ENCODE measurements at places on chromosomes 4 and X.

DNA sequence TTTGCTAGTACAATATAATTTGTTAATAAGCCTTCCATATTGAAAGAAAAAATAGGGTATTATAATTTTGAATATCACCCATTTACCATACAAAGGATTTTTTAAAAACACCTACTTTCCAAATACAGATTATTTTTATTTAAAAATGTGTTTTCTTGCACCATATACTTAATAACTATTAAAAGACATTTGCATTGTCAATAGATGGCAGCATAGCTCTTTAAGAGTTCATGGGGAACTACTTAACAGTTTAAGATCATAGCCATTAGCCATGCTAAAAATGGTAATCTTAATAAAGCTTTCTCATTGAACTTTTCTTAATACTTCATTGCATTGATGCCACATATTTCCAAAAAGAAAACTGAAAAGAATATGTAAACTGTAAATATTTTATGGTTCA is 1995.9 kb downstream of the C4orf33 start:
- no peak for DNase-seq

GRCh38 chrX:138856881-138857604 is 145.5 kb upstream of the FGF13 start:
- DNase-seq, result no peak

DNA sequence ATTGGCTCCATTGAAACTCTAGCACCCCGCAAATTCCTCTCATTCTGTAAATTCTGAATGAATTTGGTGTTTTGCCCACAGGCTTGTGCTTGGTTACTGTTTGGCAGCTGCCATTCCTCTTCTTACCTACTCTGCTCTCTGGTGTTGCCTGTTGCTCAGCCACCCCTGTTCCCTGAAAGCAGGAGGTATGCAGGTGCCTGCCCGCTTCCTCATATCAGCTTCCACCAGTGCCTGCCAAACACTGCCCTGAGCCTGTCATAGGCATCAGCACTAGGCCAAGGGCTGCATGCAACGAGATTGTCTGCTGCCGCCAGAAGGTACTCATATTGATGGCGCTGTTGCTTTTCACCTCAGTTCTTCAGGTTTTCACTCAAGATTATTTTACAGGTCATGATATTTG is 978.1 kb downstream of the C4orf33 start:
- no peak for DNase-seq

GRCh38 chr4:40240040-40240653 is 43.3 kb downstream of the RHOH start:
- DNase-seq, result no peak

DNA sequence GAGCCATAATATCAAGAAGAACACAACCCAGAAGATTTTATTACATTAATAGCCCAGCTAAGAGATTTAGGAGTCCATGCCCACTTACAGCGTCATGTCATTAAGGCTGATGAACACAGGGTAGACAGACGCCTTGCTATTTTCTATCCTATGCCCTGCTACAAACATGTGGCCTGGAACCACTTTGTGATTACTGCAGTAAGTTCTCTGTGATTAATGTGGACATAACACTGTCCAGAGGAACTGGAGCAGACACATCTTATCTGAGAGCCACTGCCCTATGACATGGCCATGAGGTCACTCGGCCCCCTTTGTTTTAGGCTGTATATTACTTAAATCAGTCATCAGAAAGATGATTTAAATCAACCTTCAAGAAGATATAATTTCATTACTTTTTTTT is 211.7 kb downstream of the MAML3 start:
- no peak for DNase-seq

GRCh38 chr4:36241771-36242170 is 2.5 kb downstream of the ARAP2 start:
- DNase-seq, result no peak

- DNase-seq, result no peak
Observed at GRCh38 chrX:119374736-119375135, 24.4 kb upstream of the SLC25A43 start.

DNA sequence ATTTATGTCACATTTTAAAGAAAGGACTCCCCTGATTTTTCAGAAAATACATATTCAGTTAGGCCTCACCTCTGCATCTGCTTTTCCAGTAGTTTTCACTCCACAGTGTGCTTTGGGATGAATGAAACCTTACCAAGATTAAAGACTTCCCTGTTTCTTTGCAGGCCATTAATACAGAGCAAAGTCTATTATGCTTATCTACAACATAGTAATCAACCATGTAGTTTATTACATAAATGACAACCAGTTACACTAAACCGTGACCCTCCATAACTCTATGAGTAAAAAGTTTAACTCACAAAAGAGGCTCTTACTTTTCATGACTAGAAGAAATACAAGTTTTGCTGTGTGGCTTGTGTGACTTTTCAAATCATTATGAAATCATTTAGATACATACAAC is 2.3 kb downstream of the LRRC66 start:
- DNase-seq, result no peak

GRCh38 chr4:95048296-95048695 is 290.5 kb downstream of the BMPR1B start:
- no peak for DNase-seq

GRCh38 chr4:153535772-153536513 is 69.8 kb downstream of the TMEM131L start:
- DNase-seq, result no peak

- no peak for DNase-seq
Observed at GRCh38 chr4:48108309-48109073, 25.6 kb downstream of the TXK start.

- DNase-seq, result no peak
Observed at GRCh38 chr4:129334136-129334535, 238.2 kb downstream of the C4orf33 start.

DNA sequence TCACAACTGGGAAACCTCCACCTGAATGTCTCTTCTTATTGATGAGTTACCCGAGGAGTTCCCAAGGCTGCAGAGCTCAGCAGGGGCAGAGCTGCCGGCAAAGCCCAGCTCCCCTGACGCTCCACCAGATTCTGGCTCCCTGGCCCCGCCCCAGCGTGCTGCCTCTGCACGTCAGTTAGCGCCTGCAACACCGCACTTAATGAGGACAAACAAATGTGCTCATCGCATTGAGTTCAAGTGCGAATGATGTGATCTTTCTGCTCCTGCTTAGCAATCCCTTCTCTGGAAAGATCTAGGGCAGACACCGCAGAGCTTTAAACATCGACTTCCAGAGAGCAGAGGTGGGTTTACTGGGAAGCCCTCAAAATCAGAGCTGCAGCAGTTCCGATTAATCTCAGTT is 55.5 kb upstream of the FBXW7 start:
- peak; percentile 37 for DNase-seq

DNA sequence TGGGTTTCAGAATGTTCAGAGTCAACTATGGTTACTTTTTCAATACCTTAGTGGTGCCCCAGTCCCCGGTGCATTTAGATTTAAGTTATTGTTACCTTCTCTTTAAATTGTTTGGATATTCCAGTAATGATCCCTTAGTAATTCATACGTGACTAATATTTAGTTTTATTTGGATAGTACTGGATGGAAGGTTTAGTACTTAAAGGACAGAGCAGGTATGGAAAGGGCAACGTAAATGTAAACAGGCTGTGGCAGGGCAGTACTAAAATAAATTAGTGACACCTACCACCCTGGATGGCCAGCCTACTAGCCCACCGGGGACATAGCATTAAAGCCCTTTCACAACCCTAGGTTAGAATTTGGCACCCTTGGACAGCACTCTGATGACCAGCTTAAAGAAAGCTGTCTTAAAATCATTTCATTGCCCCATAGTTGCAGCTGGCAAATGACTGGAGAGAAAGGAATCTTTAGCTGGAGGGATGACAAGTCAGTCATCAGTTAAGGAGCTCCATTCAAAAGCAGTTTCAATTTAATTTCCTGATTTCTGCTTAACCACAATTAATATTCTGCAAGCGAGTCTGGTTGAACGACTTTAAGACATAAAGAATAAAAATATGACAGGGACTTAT is 16.4 kb downstream of the PLP1 start:
- DNase-seq, result no peak

DNA sequence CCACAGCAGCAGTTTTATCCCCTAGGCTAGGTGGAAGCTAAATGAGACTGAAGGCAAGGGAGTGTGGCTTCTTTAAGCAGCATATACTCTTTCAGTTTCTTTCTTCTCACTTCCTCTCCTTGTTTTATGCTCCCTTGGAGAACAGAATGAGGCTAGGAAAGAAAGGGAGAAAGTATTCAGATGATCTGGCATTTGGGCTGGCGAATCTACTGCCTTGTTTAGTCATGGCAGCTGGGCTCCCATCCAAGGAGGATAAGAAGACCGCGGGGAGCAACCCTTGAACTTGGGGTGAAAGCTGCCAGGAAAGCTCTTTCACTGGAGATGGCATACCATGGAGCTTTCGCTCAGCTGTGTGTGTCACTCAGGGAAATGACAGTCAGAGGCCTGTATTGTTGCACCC is 72.1 kb downstream of the ARHGEF38 start:
- DNase-seq, result no peak

- DNase-seq, result no peak
Observed at GRCh38 chrX:68880846-68881552, 52.2 kb downstream of the EFNB1 start.

All from stimulated activated naive CD8-positive, alpha-beta T cell treated with anti-CD3 and anti-CD28 coated beads, Interleukin-15, Interleukin-2, amounts not matched to agents 100 U/mL and 50 U/mL, for 24 hours (primary cell).